CD4-positive, alpha-beta T cell treated with Interferon alpha-2 for 1 hour (primary cell): ENCODE measurements at places on chromosomes 12 and 14.

DNA sequence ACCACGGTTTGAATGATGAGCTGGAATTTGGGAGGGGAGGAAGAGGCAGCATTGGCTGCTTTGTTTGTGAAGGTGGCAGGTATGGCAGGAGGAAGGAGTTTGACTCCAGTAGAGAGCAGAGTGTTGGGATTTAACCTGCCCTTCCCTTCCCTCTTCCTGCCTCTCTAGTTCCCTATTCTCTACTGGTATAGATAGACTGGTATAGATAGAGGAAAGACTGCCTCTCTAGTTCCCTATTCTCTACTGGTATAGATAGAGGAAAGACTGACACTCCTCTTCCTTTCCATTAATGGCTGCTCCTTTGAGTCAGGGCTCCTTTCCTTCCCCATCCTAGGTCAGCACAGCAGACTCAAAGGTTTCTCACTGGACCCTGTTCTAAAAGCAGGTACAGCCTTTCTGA lies 8.4 kb upstream of the SYCP3 start:
- DNase-seq: no peak

GRCh38 chr14:20002319-20002718 lies 356 bp downstream of the OR4Q2 start:
- DNase-seq: no peak

DNA sequence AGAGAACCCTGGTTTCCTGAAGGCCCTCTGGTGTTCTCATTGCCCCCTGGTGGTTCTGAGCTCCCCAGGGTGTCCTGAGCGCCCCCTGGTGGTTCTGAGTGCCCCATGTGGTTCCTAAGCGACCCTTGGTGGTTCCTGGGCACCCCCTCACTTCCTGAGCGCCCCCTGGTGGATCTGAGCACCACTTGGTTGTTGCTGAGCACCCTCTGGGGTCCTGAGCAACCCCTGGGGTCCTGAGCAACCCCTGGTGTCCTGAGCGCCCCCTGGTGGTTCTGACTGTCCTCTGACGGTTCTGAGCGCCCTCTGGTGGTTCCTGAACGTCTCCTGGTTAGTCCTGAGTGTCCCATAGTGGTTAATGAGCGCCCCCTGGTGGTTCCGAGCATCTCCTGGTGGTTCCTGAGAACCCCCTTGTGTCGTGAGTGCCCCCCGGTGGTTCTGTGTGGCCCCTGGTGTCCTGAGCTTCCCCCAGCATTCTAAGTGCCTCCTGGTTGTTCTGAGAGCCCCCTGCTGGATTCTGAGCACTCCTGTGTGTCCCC lies 568.3 kb downstream of the TMEM121 start:
- DNase-seq: peak; percentile 70

GRCh38 chr12:53306826-53307225 lies 7.3 kb downstream of the MYG1 start:
- no peak for DNase-seq

DNA sequence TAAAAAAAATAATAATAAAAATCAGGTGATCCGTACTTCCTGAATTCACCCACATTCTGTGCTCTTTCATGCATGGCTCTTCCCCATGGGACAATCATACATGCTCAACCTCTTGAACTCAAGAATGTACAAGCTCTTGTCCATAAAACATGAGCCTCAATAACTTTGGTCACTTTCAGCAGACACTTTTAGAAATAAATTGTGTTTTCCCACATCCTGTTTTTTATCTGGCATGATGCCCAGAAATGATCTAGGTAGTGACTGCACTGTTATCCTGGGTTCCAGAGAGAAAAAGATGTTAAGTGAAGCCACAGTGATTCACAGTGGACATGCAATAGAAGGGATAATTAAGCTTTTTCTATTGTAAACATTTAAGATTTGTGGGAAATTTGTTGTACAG lies 537.6 kb upstream of the TMEM132C start:
- no peak for DNase-seq

GRCh38 chr12:68374307-68374982 lies 42.3 kb upstream of the MDM1 start:
- DNase-seq: peak; percentile 28
